Motor neuron (in vitro differentiated cells): ENCODE measurements at places on chromosomes 1 and 21. TPM values are rescaled to one million over a fixed set of nuclear protein-coding genes. Genes with fewer than 3 reads are reported as not detected.

ADAMTSL4 gene
- total RNA-seq = 1.3 and 1.5 TPM in 2 replicates

PM20D1 gene
- total RNA-seq = 1.6 and 1.8 TPM in 2 replicates

EPHA2 gene
- total RNA-seq = 4.8 and 7.1 TPM in 2 replicates

PRKAA2 gene
- 5.6 TPM in 2 replicates for total RNA-seq

TRIM63 gene
- 0.83 and 1.0 TPM in 2 replicates for total RNA-seq

OR2T11 gene
- total RNA-seq = 0.28 and 0.56 TPM in 2 replicates

FAM43B gene
- total RNA-seq = 3.0 TPM in 2 replicates

RXRG gene
- 0.58 TPM in 1 of 2 replicates, not detected in the other for total RNA-seq

CFAP74 gene
- 0.42 and 1.3 TPM in 2 replicates for total RNA-seq

FCN3 gene
- 1.7 and 2.3 TPM in 2 replicates for total RNA-seq

ZNF362 gene
- 26.8 TPM in 2 replicates for total RNA-seq

FCAMR gene
- 1.3 TPM in 1 of 2 replicates, not detected in the other for total RNA-seq

RAB42 gene
- 1.3 and 1.7 TPM in 2 replicates for total RNA-seq

SLAMF7 gene
- 0.13 TPM in 1 of 2 replicates, not detected in the other for total RNA-seq

AMY1B gene
- not detected in 2 replicates for total RNA-seq

SLAMF1 gene
- not detected in 2 replicates for total RNA-seq

S100A7 gene
- total RNA-seq = not detected in 2 replicates

UBASH3A gene
- total RNA-seq = 2.0 TPM in 1 of 2 replicates, not detected in the other

IL10RB gene
- 15.4 and 16.8 TPM in 2 replicates for total RNA-seq

NBPF4 gene
- total RNA-seq = 0.05 and 0.13 TPM in 2 replicates

VSIG8 gene
- total RNA-seq = not detected in 2 replicates

IGSF3 gene
- 39.6 and 40.5 TPM in 2 replicates for total RNA-seq

TRPM2 gene
- 0.17 and 0.36 TPM in 2 replicates for total RNA-seq

CATSPER4 gene
- 0.44 and 0.52 TPM in 2 replicates for total RNA-seq

DPT gene
- total RNA-seq = 0.71 and 0.97 TPM in 2 replicates

FYB2 gene
- total RNA-seq = 0.49 and 0.88 TPM in 2 replicates

TTC34 gene
- 0.16 and 0.44 TPM in 2 replicates for total RNA-seq

MYOC gene
- 0.19 TPM in 1 of 2 replicates, not detected in the other for total RNA-seq

PIK3CD gene
- 5.2 and 6.0 TPM in 2 replicates for total RNA-seq
